ENCODE measurements at places on chromosomes 4 and X.

- DNase-seq: no peak
These were observed 354.7 kb upstream of the SPANXN4 start for GRCh38 chrX:142671036-142671435.

GRCh38 chrX:102835504-102836146 lies 101.4 kb upstream of the RAB40AL start:
- DNase-seq: no peak

GRCh38 chrX:44063606-44064005 lies 90.4 kb upstream of the NDP start:
- no peak for DNase-seq

DNA sequence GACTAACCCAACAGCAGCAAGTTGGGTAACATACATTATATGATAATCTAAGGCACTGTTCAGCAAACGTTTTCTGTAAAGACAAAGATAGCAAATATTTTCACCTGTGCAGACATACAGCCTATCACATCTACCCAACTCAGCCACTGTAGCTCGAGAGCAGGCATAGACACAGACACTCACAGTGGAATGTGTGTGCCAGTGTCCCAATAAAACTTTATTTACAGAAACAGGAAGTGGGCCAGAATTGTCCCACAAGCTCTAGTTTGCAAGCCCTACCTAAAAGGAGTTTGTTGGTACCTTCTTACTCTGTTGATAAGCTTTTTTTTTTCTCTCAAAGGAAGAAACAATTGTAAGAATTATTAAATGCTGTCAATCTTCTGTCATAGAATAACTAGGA lies 11.9 kb upstream of the FAM9A start:
- DNase-seq: no peak

DNA sequence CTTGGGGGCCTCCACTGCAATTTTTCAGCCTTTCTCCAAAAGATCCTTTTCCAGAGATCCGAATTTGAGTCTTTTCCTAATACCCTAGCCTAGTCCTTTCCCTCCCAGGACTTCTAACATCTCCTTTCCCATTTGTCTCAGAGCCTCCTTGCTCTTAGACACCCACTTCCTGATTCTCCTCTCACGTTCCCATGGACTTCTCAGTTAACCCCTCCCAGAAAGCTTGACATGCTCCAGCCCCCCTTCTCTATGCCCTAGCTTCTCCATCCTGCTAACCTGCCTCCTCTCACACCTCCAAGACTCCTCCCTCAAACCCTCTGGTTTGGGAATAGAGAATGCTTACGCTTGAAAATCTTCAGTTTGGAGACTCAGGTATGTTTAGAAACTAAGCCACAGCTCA lies 2.5 kb downstream of the UBA1 start:
- no peak for DNase-seq

DNA sequence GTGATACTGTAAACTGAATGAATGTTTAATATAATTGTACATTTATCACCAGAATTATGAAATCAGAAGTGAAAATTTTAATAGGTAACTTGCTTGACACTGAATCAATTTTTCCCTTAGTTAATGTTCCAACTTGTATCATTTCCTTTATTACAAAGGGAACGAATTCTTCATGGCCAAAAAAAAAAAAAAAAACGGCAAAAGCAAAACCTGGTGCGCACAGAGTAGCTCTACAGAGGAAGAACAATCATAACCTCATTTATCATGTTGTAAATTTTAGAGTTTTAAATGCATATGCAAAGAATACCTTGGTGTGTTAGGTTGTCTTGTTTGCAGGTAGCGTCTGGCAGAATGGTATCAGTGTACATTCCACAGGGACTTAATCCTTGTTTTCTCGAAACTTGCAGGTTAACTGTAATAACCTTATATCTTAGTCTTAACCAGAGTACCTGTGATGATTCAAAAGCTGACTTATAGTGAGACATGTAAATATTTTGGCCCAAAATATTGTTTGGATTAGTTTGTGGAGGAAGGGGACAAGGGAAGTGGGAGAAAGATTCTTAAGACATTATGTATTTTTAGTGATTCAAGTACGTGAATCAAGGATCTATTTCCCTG lies 70.0 kb downstream of the NPNT start:
- no peak for DNase-seq

DNA sequence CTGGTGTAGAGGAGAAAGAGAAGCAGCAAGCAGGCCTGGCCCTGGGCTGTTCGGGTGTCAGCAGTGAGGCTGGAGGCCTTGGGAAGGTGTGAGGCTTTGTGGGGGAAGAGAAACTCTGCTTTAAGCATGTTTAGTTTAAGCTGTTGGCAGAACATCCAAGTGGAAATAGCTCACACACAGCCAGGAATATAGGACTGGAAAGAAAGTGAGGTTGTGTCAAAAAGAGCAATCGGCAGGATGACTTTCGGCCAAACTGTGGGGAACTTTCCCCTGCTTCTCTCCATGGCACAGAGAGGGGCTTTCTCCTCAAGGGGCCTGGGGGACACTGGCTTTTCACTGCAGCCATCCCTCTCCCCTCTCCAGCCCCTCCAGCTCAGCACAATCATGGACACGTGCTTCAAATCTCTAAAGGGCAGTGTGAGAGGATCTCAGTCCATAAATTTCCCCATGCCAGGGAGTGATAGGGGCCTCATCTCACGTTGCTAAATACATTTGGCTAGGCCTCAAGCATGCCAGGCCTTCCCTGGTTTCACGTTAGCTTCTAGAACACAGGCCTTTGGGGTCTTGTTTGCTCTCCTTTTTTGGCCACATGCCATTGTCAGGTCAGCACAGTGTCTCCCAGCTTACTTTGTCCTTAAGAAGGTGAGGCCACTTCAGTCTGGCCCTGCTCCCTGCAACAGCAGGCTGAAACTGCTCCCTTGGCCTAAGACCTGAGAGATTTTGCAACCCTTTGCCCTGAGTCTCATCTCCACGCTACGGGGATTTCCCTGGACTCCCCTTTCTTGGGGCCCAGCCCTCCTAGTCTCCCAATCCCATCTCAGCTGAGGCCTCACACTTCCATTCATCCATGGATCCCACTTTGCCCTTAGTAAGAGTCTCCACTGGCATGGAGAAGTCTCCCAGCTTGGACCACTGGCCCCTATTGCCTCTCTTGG lies 8.3 kb upstream of the CITED1 start:
- no peak for DNase-seq
